ENCODE measurements at places on chromosomes 12 and 14. TPM values are rescaled to one million over a fixed set of nuclear protein-coding genes. Genes with fewer than 3 reads are reported as not detected.

- no peak for DNase-seq
- no peaks in the 10 kb centered on the region for H3K36me3 ChIP-seq
- H3K27me3 ChIP-seq, result no peaks in the 10 kb centered on the region
- no peaks in the 10 kb centered on the region for H3K4me1 ChIP-seq
Observed at GRCh38 chr12:85564786-85565185, 271.4 kb downstream of the RASSF9 start.

DNA sequence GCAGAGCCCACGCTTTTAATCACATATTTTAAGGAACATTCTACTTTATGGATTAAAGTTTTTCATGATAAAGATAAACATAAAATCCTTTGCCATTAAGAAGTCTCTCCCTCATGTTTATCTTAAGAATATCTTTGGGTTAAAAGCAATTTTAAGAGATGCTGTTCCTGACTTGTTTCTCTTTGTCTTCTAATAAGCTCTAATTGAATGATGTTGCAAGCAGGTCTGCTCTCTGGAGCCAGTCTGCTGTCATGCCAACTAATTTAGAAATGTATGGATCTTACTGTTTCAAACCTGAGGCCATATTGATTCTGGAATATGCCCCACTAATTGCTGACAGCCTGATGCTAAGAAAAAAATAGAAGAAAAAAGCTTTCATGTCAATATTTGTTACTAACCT is 173.6 kb downstream of the TTC8 start:
- H3K27me3 ChIP-seq, result no peaks in the 10 kb centered on the region
- no peak for DNase-seq
- H3K4me1 ChIP-seq, result no peaks in the 10 kb centered on the region

The PRPH gene
- total RNA-seq, result 0.39 TPM

DNA sequence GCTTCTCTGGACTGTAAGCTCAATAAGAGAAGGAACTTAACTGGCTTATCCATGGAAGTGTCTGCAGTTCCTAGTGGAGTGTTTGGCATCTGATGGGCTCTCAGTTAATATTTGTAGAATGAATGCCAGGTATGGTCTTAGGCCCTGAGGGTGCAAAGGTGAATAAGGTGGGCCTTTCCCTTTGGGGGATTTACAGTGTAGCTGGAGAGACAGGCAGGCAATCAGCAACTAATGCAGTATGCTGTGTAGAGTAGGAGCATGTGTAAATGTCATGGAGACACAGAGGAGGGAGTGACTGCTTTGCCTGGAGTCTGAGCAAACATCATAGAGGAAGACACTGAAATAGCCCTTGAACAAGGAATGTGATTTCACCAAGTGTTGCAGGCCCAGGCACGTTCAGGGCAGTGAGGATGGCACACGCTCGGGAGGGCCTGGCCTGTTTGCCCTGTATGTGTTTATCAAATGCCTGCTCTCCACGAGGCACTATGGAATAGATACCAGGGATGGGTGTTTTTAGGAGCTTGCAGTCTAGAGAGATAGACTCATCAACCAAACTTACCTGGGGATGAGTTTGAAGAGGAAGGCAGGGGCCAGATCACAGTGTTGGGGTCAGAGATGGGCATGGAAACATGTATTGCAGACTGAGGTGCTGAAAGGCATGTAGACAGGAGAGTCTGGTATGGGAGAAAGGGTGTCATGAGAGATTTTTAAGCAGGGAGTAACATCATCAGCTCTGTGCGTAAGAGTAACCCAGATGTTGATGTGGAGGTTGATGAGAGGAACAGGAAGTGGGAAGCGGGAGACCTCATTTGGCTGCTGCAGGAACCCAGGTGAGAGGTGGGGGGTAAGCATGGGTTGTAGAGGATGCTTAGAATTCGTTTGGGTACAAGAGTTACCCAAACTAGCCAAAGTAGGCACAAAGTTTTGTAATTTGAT is 54.1 kb downstream of the PLXNC1 start:
- DNase-seq, result no peak
- no peaks in the 10 kb centered on the region for H3K4me1 ChIP-seq
- no peaks in the 10 kb centered on the region for H3K27me3 ChIP-seq
- H3K4me3 ChIP-seq, result no peak overlapping the region

- peaks cover 65% of the 10 kb centered on the region for H3K4me1 ChIP-seq
- no peaks in the 10 kb centered on the region for H3K27me3 ChIP-seq
- DNase-seq, result no peak
- H3K4me3 ChIP-seq, result no peak overlapping the region
Observed at GRCh38 chr14:103140316-103141109, 17.3 kb downstream of the TNFAIP2 start.

DNA sequence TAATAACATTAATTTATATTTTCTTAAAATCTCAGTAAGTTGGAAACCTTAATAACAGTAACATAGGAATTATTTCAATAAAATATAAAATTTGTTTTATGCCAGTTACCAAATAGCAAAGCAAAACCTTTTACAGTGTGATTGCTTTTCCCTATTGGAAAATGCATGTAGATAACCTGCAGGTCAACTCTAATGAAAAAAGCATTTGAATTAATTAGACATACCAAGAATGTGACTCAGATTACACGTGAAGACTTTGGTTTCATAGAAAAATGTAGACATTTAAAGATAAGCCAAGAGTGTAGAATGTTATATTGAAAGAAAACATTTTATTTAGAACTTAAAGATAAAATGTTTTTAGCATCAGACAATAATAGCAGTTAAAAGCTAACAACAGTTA is 888.1 kb downstream of the TMEM121 start:
- H3K36me3 ChIP-seq, result no peaks in the 10 kb centered on the region
- no peak for DNase-seq
- no peak overlapping the region for H3K4me3 ChIP-seq
- no peaks in the 10 kb centered on the region for H3K4me1 ChIP-seq
- H3K27me3 ChIP-seq, result no peaks in the 10 kb centered on the region

The MYBPC1 gene
- not detected for total RNA-seq

DNA sequence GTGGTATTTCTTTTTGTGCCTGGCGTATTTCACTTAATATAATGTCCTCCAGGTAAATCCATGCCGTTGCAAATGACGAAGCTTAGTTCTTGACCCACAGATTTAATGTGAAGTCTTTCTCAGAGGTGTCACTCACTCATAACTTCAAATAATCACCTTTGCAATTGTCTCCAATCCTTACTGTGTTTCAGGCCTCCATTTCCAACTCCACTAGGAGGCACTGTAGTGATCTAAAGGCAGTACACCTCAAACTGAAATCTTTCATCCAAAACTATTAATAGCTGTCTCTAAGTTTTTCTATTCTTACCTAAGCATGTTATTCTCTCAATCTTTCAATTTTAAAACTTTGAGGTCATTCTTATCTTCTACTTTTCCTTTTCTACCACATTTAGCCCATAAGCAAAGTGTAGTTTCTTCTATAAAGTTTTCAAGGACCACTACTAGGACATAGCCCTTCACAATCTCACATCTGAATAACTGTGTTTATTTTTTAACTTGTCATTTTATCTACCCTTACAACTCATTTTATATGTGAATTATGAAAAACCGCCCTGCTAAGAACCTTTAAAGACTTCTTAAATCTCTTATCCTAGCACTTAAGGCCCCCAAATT is 25.5 kb upstream of the FBXO34 start:
- DNase-seq, result peak; percentile 15
- H3K4me3 ChIP-seq, result no peak overlapping the region
- H3K36me3 ChIP-seq, result no peaks in the 10 kb centered on the region

The TRHDE gene
- 1.9 TPM for total RNA-seq

GRCh38 chr12:64675795-64676194 is 65.5 kb downstream of the RASSF3 start:
- peaks cover 90% of the 10 kb centered on the region for H3K4me1 ChIP-seq
- H3K4me3 ChIP-seq, result no peak overlapping the region
- H3K36me3 ChIP-seq, result no peaks in the 10 kb centered on the region
- no peak for DNase-seq

- DNase-seq, result no peak
- H3K36me3 ChIP-seq, result no peaks in the 10 kb centered on the region
- peaks cover 19% of the 10 kb centered on the region for H3K4me1 ChIP-seq
- no peak overlapping the region for H3K4me3 ChIP-seq
- no peaks in the 10 kb centered on the region for H3K27me3 ChIP-seq
Observed at GRCh38 chr14:103070971-103071542, 13.0 kb upstream of the LBHD2 start.

DNA sequence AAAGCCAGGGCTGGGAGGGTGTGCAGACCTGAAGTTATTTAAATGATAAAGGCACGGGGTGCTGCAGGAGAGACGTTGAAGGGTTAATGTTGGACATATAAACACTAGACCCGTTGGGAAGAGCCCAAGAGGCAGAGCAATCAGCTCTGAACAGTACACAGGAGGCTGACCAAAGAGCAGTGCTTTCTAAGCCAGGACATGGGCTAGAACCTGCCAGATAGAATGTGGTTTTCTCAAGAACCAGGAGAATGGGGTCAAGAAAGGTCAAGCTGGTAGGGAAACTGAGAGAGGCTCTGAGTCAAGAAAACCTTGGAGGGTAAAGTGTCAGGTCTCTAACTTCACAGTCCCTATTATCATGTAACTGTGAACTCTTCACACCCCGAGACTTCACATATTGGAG is 143.2 kb upstream of the EEA1 start:
- no peaks in the 10 kb centered on the region for H3K4me1 ChIP-seq
- H3K36me3 ChIP-seq, result no peaks in the 10 kb centered on the region
- no peaks in the 10 kb centered on the region for H3K27me3 ChIP-seq
- H3K27ac ChIP-seq, result no peak overlapping the region

DNA sequence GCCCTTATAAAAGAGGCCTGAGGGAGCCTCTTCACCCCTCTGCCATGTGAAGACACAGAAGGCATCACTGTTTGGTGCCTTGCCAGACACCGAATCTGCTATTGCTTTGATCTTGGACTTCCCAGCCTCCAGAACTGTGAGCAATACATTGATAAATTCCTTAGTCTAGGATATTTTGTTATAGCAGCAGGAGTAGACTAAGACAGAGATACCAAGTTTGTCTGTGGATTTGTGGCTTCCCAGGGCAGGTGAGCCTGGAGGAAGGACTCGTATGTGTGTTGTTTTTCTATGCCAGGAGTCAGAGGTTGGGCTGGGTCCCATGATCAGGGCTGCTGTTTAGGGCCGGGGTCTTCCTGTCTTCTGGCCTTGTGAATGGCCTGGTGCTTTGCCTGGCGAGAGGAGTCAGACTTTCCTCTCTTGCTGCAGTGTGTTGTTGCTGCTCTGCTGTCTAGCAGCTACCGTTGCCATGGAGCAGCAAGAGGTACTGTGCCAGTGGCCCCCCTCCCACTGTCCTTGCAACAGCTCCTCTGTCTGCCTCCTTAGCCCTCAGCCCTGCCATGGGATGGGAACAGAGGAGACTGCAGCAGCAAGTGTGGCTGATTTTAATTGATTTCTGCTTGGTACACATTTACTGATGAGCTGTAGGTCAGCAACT is 111.2 kb downstream of the CHST11 start:
- no peaks in the 10 kb centered on the region for H3K27me3 ChIP-seq
- no peaks in the 10 kb centered on the region for H3K36me3 ChIP-seq
- H3K27ac ChIP-seq, result no peak overlapping the region

DNA sequence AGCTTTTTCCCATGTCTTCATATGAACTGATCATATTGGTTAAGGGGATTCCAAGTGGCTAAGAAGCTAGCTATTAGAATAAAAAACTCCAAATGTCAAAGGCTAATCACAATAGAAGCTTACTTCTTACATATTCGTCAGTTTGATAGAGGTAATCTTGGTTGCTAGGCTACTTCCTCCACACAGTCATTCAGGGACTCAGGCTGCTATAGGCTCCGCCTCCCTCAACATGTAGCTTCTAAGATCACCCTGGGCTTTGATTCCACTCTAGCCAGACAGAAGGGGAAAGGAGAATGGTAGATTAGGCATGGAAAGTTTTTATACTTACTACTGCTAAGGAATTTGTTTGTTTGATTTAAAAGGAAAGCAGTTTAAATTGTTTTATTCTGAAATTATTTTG is 207.9 kb downstream of the EFCAB11 start:
- DNase-seq, result no peak
- H3K27me3 ChIP-seq, result no peaks in the 10 kb centered on the region
- H3K27ac ChIP-seq, result no peak overlapping the region
- H3K4me3 ChIP-seq, result no peak overlapping the region
- no peaks in the 10 kb centered on the region for H3K36me3 ChIP-seq

DNA sequence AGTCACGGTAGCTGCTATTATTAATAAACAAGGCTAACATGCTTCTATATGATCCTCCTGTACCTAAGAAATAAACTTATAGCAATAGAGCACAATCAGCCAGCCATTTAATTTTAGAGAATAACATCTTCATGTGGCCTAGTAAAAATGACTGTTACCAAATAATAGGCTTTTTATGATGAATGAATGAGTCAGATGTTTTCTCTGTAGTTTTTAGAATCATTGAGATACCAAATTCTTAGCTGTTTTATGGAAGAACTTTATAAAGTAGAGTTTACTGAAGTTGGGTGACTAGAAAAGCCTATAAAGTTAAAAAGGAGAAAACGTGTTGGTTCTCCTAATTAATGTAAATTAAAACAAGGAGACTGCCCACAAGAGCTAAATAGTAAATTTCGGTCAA is 40.7 kb downstream of the WNK1 start:
- H3K27ac ChIP-seq, result no peak overlapping the region
- no peak overlapping the region for H3K4me3 ChIP-seq
- peaks cover 23% of the 10 kb centered on the region for H3K4me1 ChIP-seq
- no peaks in the 10 kb centered on the region for H3K27me3 ChIP-seq

DNA sequence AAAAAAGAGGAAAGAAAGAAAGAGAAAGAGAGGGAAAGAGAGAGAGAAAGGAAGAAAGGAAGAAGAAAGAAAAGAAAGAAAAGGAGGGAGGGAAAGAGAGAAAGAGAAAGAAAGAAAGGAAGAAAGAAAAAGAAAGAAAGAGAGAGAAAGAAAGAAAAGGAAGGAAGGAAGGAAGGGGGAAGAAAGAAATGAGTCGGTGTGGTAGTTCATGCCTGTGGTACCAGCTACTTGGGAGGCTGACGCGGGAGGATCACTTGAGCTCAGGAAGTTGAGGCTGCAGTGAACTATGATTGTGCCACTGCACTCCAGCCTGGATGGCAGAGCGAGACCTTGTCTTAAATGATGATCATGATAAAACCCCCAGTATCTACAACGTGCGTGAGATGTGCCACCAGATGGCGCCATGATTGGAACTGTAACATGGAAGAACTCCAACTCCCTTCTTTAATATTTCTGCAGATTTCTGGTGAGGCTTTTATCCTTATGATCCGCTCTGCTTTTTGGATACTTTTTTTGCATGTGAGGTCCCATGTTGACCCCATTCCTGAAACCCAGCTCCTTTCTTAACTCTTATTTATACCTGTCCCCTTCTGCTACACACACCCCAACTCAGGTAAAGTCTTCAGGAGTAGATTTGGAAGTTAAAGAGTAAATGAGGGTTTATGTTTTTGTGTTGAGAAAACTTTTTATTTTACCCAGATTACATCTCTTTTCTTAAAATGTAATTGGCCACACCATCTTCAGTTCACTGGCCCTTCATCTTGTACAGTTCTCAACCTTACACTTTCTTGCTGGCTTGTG is 25.6 kb downstream of the RNASE10 start:
- peaks cover 5% of the 10 kb centered on the region for H3K27me3 ChIP-seq
- DNase-seq, result peak; percentile 45
- no peaks in the 10 kb centered on the region for H3K36me3 ChIP-seq
- no peak overlapping the region for H3K4me3 ChIP-seq
- no peak overlapping the region for H3K27ac ChIP-seq

Measured in Panc1 (cell line).